Fibroblast of gingiva (primary cell): ENCODE measurements at places on chromosomes 7 and 10.

DNA sequence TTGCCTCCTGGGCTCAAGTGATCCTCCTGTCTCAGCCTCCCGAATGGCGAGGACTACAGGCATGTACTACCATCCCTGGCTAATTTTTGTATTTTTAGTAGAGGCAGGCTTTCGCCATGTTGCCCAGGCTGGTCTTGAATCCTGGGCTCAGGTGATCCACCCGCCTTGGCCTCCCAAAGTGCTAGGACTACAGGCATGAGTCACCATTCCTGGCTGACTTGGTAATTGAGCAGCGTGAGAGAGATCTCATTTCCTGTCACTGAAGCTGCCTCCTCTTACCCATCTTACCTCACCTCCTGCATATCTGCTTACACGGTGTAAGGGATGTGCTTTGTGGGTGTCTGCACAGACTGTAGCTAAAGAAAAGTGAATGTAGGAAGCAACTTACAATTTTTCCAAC lies 9.7 kb downstream of the IFIT3 start:
- peak; percentile 44 for DNase-seq

GRCh38 chr10:71451754-71452153 lies 55.0 kb downstream of the CDH23 start:
- DNase-seq, result no peak

GRCh38 chr10:76411729-76412435 lies 980.5 kb downstream of the LRMDA start:
- DNase-seq, result peak; percentile 98

DNA sequence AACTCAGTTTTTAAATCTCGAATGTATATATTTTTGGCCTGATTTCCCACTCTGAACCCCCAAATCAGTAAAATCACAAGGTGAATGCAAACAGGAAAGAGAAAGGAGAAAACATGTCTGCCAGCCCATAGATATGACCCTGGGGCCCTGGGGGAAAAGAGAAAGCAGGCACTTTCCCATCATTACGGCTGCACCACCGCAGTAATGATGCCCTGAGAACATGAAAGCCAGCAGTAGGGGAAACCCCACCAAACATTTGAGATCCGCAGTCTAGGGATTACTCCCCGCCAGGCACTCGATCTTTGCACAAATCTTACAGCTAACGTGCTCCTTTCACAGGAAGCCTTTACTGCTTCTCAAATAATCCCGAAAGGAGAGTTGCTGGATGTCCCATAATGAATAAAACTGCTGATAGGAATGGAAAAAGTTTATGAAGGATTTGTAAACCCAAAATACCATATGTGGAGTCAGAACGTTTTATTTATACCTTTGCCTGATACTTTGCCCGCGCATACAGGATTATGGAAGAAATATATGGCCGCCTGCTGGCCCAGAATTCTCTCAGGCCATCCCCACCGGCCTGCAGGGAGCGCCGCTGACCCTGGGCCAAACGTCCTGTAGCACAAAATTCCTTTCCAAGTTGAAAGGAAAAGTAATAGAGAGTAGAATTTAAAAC lies 180.0 kb upstream of the INHBA start:
- DNase-seq, result no peak
